ENCODE measurements at places on chromosomes 1 and 21.

DNA sequence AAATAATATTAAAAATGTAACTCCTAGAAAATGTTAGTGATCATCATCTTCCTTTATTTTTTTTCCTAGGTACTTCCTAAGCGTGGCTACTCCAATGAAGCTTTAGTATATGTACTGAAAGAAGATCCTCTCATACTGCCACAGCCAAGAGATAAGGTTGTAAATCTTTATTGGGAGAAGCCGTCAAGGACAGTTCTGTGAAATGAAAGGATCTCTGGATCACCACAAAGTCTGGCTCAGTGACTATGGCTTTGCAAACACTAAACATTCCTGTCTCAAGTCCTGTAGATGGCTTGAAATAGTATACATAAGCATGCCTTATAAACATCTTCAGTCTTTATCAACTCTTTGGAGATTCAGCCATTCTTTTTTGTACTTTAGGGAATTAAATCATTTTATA is 61.2 kb upstream of the DPH5 start:
- no peak for DNase-seq

- DNase-seq = peak; percentile 69
Observed at GRCh38 chr1:156727926-156728598, at the start of gene METTL25B. Gene METTL25B, plus strand, starts transcription at chr1:156728469. Its CDS starts 636 bp downstream, at chr1:156729105.

GRCh38 chr1:200780545-200781369 is 42.1 kb downstream of the CAMSAP2 start:
- no peak for DNase-seq

- DNase-seq = no peak
Observed at GRCh38 chr1:175870217-175870616, 126.8 kb upstream of the TNR start.

DNA sequence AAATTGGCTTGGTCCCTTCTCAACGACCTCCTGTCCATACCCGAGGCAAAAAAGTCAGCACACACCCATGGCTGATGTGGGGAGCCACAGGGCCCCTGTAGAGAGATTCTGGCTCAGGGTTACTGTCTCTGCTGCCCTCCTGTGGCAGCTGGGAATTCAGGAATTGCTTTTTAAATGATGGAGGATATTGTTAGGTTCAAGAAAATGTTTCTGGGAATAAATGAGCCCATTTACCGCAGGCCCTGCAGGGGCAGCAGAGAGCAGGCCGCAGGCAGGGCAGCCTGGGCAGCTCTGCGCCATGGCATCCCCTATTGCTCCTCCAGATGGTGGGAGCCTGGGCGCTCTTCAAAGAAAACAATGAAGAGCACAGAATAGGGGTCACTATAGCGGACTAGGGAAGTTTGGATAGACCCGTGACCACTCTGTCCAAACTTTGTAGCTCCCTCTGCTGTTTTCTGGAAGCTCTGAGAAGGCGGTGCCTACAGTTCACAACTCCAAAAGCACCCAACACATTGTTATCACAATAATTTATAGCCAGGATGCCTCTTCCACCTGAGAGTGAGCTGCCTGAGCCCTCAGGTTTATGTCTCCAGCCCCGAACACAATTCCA is 201.1 kb downstream of the BACH1 start:
- no peak for DNase-seq

DNA sequence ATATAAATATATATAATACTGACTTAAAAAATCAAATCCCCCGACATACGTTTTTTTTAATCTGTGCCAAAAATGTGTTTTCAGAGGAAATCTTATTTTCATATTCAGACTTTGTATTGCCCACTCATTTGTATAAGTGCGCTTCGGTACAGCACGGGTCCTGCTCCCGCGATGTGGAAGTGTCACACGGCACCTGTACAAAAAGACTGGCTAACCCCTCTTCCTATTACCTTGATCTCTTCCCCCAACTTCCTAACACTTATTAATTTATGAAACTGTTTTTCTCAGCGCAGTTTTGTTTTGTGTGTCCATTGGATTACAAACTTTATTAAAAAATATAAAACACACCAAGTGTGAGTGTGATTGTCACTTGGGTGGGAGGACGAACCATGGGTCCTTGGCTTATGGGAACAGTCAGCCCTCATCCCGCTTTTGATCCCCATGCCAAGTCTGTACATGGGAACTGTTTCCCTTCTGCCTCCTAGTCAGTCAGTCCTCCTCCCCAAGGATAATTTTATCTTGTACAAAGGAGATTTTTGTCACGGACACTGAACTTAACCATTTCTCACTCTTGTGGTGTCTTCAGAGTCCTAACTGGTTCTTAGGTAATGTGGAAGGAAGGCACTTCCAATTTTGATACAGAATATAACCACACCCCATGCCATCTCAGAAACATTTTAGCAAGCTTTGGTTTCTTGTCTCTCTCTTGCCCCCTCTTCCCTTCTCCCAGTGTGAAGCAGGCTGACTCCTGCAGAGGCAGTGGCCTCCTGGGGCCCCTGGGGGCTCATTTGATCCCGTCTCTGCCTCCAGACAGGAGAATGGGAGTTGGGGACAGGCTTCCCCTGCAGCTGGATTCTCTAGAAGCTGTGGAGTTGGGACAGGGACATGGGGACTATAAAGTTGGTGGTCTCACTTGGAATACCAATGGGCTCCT is 35.5 kb downstream of the ZBTB17 start:
- no peak for DNase-seq

DNA sequence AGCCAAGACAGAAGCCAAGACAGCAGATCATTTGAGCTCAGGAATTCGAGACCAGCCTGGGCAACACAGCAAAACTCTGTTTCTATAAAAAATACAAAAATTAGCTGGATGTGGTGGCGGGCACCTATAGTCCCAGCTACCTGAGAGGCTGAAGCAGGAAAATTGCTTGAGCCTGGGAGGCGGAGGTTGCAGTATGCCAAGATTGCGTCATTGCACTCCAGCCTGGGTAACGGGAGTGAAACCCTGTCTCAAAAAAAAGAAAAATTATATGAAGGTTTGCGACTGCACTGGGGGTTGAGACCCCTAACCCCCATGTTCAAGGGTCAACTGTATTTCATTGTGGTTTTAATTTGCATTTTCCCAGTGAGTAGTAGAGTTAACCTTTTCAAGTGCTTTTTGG is 16.3 kb downstream of the RNF11 start:
- DNase-seq = no peak

Measured in GM18507 (cell line).